ENCODE measurements at places on chromosomes 4 and X.

GRCh38 chrX:19725641-19726040 lies 161.8 kb downstream of the SH3KBP1 start:
- DNase-seq: no peak

DNA sequence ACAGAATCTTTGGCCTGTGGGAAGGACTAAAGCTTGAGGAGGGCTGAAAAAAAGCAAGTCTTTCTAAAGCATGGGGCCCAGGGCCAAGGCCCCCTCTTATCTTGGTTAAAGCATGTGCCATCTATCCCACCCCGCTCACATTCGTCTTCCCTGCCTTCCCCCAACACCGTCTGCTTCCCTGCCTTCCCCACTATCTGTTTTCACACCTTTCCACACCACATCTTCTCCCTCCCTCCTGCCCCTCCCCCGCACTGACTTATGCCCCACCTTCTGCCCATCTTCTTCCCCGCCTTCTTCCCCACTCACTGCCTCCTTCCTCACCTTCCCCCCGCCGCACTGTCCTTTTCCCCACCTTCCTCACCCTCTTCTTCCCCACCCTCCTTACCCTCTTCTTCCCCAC lies 890 bp upstream of the NAP1L5 start:
- DNase-seq: no peak

DNA sequence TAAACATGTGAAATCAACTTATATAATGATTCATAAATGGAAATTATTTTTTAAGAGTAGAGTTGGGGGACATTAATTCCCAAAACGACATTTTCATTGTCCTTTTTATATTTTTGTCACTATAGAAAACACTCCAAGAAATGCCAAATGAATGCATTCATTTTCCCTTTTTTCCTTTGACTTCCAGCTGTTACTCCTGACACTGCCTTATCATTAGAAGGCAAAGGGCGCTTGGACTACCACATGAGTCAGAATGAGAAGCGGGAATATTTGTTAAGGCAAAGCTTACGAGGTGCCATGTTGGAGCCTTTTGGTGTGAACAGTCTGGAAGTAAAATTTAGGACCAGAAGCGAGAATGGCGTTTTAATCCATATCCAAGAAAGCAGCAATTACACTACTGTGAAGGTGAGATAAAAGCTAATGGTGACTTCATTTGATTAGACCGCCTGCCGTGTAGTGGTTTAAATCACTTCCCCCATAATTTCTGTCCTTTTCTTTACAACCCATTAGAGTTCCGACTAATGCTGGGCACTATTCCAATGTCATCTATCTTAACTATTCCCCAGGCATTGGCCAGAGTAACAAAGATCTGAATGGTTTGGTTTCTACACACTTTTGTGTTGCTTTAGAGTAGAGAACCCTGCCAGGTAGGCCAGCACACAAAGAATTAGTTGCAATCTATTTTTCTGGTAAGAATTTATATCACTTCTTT lies 166.7 kb downstream of the FAT4 start:
- DNase-seq: no peak

DNA sequence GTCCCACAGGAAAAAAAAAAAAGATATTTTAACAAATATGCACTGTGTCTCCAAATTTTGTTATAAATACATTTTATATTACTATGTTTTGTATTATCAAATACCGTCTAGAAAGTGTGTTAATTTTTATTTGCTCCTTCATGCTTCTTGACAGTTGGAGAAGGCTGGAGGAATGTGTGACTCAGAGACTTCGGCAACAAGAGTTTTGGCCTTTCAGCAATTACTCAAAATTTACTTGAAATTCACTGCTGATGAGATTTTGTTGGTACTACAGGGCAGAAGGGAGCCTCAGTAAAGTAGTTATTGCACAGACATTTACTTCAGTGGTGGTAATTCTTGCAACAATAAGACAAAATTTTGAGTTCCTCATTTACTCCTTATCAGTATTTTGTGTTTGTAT lies 2164.0 kb downstream of the PCDH7 start:
- no peak for DNase-seq

DNA sequence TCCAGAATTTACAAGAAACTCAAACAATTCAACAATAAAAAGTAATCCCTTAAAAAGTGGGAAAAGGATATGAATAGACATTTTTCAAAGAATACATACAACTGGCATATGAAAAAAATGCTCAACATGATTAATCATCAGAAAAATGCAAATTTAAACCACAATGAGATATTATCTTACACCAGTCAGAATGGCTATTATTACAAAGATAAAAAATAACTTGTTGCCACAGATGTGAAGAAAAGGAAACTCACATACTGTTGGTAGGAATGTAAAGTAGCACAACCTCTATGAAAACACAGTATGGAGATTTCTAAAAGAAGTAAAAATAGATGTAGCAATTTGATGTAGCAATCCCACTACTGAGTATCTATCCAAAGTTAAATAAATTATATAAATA lies 65.1 kb upstream of the DIAPH2 start:
- no peak for DNase-seq

- DNase-seq: no peak
These were observed 48.0 kb upstream of the TMEM154 start for GRCh38 chr4:152727784-152728183.

DNA sequence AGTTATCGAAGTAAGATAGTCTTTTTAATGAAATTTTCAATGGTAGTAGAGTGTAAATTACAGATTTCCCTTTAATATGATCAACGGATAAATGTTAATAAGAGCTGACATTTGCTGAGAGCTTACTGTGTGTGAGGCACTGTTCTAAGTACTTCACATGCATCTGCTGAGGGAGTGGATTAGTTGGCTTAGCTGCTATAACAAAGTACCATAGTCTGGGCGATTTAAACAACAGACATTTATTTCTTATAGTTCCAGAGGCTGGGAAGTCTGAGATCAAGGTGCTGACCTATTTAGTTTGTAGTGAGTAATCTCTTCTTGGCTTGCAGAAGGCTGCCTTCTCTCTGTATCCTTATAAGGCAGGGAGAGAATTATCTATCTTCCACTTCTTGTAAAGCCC lies 174.3 kb downstream of the CEP135 start:
- DNase-seq: peak; percentile 7

- no peak for DNase-seq
These were observed 217.1 kb downstream of the ARAP2 start for GRCh38 chr4:36027203-36027602.

- DNase-seq: no peak
These were observed 41.0 kb upstream of the DMD start for GRCh38 chrX:33252306-33252825.

GRCh38 chr4:37463033-37463856 lies 218.7 kb downstream of the NWD2 start:
- no peak for DNase-seq

GRCh38 chr4:106864231-106864630 lies 171.9 kb downstream of the DKK2 start:
- DNase-seq: no peak

- DNase-seq: no peak
These were observed 77.0 kb upstream of the STX18 start for GRCh38 chr4:4618847-4619246.

DNA sequence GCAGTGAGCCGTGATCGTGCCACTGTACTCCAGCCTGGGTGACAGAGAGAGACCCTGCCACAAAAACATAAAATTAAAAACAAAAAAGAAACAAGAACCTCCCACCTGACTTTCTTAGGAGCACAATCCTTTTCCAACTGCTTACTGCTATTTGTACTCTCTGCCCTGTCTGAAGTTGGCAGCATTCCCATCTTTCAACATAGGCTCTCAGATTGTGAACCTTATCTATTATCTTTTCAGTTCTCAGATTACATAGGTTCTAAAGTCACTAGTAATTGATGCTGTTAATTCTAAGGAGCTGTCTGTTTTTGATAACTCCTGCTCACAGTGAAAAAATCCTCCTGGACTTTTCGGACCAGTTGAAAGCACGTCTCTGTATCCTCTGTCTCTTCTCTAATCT lies 812.2 kb upstream of the CT83 start:
- DNase-seq: no peak

- DNase-seq: no peak
These were observed 18.2 kb upstream of the ABLIM2 start for GRCh38 chr4:8176547-8177399.

DNA sequence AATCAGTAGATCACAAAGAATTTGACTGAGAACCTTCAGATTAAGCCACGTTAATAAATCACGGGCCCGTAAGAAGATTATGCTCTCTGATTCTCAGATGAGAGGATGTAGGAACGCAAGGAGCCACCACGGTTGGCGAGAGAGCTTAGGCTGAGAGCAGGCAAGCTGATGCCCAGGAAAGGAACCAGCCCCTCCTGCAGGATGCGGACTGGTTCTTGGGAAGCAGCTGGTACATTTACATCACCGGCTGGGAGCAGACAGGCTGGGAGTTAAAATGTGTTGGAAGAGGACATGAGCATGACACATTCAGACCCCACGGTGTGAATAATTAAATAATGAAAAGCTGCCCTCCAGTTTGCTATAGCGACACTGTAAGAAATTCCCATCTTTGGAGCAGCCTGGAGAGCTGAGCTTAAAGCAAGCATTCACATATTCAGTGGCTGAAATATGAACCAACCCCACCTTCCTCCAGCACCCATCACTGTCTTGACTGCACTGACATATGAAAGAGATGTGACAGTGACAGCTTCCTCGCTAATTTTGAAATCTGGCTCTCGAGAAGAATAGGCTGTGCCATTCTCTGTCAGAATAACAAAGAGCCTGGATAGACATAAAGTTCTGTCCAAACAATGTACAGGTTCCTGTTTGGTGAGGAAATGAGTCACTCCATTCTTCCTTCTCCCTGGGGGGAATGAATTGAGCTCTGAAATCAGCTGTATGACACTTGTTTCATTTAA lies 33.1 kb downstream of the LNX1 start:
- DNase-seq: no peak

- no peak for DNase-seq
These were observed 8.6 kb downstream of the KLF3 start for GRCh38 chr4:38672397-38673129.

- DNase-seq: no peak
These were observed 232.7 kb downstream of the MGST2 start for GRCh38 chr4:139898293-139898692.

DNA sequence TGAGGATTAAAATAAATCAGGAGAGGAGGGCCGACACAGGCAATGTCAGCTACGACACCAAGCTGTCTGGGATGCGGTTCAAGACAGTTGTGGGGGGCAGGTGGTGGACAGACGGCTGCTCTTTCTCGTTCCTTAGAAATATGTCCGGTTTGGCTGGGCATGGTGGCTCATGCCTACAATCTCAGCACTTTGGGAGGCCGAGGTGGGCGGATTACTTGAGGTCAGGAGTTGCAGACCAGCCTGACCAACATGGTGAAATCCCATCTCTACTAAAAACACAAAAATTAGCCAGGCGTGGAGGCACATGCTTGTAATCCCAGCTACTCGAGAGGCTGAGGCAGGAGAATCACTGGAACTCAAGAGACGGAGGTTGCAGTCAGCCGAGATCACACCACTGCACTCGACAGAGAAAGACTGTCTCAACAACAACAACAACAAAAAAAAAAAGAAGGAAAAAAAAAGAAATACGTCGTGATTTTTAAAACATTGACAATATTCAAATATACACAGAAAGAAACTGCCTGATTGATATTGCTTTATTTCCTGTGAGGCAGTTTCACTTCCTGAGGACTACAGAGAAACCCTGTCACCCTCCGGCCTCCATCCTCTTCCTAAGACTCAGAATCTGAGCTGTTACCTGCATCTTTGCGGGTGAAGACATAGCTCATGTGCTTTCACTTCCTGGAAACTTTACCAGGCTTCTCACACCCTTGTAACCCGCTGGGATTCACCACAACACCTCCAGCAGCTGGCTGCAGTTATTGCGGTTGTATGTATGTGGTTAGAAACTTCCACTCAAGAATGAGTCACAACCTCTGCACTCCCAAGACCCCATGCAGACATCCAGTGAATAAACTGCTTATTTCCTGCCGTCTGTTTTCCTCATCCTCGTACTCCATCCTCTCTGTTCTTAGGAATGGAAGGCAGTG lies 63.8 kb upstream of the STS start:
- no peak for DNase-seq

DNA sequence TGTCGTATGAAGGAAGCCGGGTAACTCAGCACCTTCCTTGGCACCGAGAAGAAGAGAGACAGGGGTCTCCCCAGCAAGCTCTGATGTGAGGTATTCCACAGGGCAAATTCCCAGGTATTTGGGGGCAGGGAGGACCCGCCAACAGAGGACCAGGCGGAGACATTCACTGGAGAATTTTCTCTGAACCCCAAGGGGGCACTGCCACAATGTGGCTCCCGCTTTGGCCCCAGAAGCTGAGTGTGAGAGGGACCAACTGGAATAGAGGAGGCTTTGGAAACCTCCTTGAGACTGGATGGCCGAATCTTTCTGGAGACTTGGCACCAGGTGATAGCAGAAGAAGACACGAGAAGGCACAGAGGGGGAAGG lies 735 bp upstream of the GABRE start:
- no peak for DNase-seq

GRCh38 chr4:24212642-24213041 lies 322.8 kb upstream of the PPARGC1A start:
- DNase-seq: no peak

- no peak for DNase-seq
These were observed 57.2 kb downstream of the RUFY3 start for GRCh38 chr4:70778888-70779422.

DNA sequence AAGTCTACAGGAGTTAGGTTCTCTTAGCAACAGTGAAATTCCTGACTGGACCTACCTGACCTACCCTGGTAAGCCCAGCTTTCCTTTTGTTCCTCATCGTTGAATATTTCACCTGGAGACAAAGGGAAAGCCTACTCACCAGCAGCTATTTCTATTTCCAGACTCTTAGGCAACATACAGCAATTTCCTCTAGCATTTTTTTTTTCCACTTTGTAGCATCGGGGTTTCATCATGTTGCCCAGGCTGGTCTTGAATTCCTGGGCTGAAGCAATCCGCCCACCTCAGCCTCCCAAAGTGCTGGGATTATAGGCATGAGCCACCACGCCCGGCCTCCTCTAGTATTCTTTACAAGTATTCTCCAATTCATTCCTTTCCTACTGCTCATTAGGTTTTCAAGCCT lies 6.8 kb upstream of the S100G start:
- no peak for DNase-seq

- no peak for DNase-seq
These were observed 534.8 kb downstream of the IQCM start for GRCh38 chr4:149280806-149281205.

GRCh38 chr4:63349674-63350025 lies 1059.6 kb downstream of the TECRL start:
- DNase-seq: no peak

- DNase-seq: no peak
These were observed 401.2 kb upstream of the CNKSR2 start for GRCh38 chrX:20973038-20973437.

- no peak for DNase-seq
These were observed 62.2 kb upstream of the FAM241A start for GRCh38 chr4:112082954-112083586.

DNA sequence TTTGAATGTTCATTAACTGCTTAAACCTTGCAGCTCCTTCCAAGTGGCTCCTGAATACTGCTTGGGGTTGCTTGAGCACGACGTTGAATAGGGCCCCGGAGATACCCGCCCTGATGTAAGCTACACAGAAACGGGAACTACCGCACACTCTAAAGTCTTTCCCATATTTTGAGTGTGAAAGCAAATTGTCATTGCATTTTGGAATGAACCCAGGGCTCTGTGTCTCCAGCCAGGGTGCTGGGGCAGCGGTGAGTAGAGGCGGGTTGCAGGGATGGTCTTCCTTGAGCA lies 59.4 kb upstream of the HELT start:
- no peak for DNase-seq
